ENCODE measurements at places on chromosomes 6 and 20.
A peak's percentile ranks its signal among the peaks of the same experiment; 100 is the strongest.

DNA sequence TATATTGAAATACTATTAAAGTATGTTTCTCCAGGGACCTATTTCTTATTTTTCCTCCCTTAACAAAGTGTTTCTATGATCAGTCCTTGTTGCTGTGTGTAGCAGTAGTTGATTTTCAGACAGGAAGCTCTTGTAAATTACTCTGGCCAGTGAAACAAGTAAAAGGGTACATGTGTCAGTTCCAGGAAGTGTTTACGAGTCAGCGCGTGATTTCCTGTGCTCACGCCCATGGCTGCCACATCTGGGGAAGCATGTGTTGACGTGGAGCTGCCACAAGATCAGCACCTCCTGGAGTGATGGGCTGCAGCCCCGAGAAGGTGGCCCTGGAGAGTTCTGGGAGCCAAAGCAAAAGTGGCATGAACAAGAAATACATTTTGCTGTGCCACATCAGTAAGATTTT is 38.6 kb upstream of the GGTLC1 start:
- DNase-seq: peak; percentile 42

DNA sequence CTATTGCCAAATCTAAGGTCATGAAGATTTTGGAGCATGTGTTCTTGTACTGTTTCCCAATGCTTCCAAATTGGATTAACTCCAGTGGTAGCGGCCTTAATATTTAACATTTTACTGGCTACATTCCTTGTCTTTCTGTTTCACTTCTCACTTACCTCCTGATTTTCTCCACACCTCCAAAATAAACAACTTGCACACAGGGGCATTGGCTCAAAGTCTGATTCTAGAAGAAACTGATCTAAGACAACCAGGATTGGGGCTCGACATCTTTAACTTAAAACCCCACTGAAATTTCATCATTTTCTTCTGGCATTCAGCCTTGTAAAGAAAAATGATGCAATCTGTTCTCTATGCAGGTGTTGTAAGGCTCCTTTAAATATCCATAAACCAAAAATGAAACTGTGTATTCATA is 557.9 kb upstream of the ID4 start:
- DNase-seq: no peak

DNA sequence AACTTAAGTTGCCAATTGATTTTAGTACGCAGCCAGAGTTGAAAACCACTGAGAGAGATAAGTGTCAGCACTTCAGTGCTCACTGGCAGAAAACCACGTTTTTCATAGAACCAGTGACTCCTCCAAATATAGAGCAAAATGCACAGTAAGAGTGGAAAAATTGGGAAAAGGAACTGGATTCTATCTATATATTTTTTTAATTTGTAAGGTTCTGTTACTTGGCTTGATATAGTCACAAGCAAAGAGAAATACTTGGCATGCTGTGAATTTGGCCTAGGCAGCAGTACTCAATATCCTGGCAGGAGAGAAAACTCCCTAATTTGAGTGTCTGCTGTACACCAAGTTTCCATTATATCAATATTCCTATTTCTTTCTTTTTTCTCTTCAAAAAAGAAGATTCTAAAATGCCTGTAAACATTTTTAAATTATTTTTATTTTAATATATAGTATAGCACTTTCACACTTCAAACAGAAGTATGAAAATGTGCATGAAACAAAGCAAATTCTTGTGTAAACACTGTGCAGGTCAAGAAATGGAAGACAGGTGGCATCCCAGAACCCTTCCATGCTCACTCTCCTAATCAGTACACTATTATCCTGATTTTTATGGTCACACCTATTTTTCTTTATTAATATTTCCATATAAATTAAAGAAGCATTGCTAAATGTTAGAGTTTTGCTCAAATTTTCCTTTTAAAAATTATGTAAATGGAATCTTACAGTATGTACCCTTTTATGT is 561.8 kb upstream of the RNF217 start:
- no peak for DNase-seq

DNA sequence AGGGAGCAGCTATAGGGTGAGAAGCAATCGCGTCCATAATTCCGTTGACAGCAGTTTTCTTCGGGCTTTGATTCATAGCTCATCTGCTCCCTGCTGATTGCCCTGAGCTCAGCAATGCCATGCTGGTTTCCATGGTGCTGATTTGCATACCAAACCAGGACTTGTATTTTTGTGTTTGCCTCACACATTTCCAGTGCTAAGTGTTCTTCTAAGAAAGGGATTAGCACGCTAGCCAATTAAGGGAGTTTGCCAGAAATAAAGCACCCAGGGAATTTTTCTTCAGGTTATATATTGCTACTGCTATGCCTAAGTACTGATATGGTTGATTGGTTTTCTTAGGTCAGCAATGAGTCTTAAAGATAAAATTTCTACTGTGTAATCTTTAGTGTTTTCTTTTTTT is 177.6 kb downstream of the PLCB1 start:
- DNase-seq: no peak

GRCh38 chr20:47196091-47197081 is 160.1 kb downstream of the ZMYND8 start:
- peak; percentile 77 for DNase-seq

- DNase-seq: no peak
Measured at GRCh38 chr6:155782739-155783459, 327.3 kb upstream of the NOX3 start.

- DNase-seq: peak; percentile 81
Measured at GRCh38 chr6:36758516-36759147, 61.0 kb downstream of the RAB44 start.

- no peak for DNase-seq
Measured at GRCh38 chr6:93219447-93219846, 199.9 kb downstream of the EPHA7 start.

GRCh38 chr6:13273931-13274706 is 54.2 kb downstream of the TBC1D7 start:
- DNase-seq: no peak

DNA sequence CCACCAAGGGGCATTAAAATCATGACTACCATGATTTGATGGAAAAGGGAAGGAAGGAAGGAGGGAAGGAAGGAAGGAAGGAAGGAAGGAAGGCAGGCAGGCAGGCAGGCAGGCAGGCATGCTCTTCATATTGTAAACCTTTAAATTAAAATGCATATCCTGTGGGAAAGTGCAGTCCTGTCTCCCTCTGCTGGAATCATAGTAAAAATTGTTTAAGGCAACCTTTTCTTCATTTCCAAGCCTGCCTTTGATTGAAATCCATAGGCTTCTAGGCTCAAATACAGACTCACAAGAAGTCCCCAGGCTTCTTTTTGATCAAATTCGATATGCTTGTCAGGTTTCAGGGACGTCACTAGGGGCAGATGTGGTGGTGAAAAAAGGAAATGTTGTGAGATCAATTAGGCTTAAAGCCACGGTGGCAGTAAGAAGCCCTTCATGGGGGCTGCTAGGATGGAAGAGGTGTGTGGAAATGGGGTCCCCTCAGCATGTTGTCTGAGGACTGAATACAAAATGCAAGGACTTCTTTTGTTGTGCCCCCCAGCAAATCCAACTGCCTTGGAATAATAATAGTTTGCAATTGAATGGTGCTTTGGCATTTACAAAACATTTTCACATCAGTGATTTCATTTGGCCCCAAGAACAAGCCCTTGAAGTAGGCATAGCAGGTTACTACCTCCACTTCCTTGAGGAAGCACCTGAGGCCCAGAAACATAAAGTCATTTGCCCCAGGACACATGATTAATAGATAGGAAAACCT is 25.6 kb upstream of the GABRR1 start:
- DNase-seq: no peak

DNA sequence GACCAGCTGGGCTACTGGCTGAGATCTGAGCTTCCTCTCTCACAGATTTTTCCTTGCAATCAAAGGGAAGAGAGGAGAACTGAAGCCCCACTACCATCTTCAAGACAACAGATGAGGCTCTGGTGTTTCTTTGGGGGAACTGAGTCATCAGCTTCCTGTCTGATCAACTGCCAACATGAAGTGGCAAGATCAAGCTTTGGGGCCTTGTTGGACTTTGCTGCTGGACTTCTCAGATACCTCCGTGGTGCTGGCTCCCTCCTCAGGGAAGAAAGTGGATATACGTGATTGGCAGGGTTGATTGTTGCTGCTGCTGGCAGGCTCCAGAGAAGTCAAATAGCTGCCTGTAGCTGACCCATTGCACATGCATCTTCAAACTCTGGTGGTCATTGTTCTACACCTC is 3.6 kb upstream of the TOX2 start:
- DNase-seq: no peak
